Activated T-cell treated with anti-CD3 and anti-CD28 coated beads for 1 hour (primary cell): ENCODE measurements at places on chromosomes 11 and 22.

DNA sequence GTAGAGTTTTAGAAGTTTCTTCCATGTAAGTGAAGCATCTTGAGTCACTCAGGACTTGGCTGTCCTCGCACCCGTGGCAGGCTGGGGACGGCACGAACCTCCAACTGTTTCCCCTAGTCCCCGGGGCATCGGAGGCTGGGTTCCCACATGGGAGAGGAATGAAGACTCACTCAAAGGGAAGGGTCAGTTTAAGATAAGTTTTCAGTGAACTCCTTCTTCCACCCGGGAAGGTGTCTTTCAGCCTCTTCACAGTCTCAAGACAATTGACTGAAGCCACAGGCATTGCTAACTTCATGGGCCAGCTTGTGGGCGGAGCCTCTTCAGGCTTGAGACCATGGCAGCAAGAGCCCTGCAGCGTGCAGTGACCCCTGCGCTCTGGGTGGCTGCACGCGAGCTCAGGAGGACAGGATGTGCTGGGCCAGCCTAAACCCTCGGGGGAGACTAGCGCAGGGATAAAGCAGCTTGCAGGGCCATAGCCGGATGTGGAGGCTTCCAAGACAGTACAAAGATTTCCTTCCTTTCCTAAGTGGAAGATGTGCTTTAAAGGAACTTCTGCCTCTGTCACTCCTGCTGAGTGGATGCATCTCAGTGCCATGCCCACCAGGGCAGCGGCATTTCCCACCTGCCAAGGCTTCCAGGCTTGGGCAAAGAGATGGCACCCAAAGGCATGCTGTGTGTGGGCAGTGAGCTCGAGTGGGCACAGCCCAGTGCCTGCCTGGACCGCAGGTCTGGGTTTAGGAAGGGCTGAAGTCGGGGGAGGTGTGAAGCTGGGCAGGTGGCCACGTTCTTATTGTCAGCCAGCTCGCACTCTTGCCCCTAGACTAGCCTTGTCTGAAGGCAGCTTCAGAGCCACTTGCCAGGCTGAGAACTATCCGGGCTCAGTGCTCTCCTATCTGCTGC is 32.9 kb downstream of the PPIL2 start:
- DNase-seq, result no peak

DNA sequence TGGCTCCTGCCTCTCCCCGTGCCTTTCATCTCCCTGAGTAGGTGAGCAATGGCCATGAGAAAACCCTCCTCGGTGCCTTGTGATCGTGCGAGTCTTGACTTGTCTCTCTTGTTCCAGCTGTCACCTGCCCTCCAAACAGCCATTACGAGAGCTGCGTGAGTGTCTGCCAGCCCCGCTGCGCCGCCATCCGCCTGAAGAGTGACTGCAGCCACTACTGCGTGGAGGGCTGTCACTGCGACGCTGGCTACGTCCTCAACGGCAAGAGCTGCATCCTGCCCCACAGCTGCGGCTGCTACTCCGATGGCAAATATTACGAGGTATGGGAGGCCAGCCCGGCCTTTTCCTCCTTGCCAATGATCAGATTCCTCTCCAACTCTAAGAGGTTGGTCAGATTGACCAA is 51.7 kb downstream of the TECTA start:
- no peak for DNase-seq

DNA sequence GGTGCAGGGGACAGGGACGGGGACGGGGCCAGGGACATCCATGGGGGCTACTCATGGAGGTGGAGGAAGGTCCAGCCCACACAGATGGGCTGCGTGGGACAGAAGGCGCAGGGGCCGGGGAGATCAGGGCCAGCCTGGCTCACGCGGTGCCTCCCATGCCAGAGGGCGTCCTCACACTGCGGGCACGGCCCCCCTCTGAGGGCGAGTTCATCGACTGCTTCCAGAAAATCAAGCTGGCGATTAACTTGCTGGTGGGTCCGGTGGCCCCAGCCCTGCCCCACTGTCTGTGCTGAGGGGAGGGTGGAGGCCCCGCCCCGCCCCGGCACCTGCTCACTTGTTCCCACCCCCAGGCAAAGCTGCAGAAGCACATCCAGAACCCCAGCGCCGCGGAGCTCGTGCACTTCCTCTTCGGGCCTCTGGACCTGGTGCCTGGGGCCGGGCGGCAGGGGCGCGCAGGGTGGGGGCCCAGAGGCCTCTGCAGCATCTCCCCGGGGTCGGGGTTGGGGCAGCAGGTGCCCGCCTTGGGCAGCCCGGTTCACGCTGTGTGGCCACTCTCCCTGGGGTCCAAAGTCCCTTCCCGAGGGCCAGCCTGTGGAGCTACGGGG is 15.8 kb downstream of the EPS8L2 start:
- peak; percentile 51 for DNase-seq

- no peak for DNase-seq
These were observed 18.8 kb downstream of the GRAMD1B start for GRCh38 chr11:123448823-123449222.

DNA sequence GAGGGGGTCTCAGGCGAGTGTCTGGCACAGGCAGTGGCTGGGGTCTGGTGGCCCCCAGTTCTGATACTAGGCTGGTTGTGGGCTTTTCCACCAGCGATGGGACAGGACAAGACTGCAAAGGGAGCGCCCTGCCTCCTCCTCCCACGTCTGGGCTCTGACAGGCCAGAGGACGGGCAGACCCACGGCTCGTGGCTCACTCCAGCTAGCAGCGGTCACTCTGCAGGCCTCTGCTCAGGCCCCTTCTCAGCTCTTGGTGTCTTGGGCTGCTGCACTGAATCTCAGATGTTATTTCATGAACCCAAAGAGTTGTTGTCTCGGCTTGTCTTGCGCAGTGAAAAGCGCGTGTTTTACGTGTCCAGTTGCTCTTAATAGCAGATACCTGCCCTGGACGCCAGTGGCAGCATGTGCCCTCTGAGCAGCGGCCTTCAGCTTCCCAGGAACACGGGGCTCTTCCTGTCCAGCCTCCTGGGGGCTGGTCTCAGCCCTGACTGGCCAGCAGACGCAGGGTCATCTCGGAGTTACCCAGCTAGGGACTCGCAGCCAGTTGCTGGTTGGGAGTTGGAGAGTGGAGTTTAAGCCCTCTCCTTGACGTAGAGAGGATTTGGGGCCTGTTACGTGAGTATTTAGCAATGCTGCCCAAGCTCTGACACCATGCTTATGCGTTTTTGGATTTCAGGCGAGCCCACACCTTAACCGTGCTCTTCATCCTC is 9.6 kb downstream of the PTDSS2 start:
- DNase-seq, result no peak

- peak; percentile 69 for DNase-seq
These were observed 154.9 kb upstream of the NAV2 start for GRCh38 chr11:19557720-19558140.

GRCh38 chr11:76074148-76075095 is 131.9 kb downstream of the WNT11 start:
- no peak for DNase-seq

- no peak for DNase-seq
These were observed 18.0 kb downstream of the LSP1 start for GRCh38 chr11:1870721-1871466.

GRCh38 chr11:2133241-2134021 is 5.8 kb downstream of the IGF2 start:
- DNase-seq, result no peak

DNA sequence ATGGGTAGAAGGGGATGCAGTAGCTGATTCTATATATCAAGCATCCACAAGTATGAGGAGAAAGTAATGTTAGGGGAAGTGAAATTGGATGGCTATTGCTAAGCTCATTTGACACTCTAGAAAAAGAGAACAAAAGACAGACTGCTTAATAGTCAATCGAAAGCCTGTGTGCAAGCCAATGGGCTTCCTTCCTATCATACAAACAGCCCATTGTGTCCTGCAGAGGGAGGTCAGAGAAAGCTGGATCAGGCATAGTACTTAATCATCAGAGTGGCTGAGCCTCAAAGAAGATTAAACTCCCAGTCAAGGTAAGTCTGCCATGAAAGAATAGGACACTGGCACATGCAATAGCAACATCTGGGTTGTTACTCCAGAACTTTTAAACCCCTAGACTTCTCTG is 50.9 kb upstream of the PGR start:
- DNase-seq, result no peak

GRCh38 chr11:28284196-28284595 is 176.0 kb downstream of the METTL15 start:
- DNase-seq, result no peak

GRCh38 chr11:87006035-87006434 is 31.7 kb upstream of the TMEM135 start:
- no peak for DNase-seq

DNA sequence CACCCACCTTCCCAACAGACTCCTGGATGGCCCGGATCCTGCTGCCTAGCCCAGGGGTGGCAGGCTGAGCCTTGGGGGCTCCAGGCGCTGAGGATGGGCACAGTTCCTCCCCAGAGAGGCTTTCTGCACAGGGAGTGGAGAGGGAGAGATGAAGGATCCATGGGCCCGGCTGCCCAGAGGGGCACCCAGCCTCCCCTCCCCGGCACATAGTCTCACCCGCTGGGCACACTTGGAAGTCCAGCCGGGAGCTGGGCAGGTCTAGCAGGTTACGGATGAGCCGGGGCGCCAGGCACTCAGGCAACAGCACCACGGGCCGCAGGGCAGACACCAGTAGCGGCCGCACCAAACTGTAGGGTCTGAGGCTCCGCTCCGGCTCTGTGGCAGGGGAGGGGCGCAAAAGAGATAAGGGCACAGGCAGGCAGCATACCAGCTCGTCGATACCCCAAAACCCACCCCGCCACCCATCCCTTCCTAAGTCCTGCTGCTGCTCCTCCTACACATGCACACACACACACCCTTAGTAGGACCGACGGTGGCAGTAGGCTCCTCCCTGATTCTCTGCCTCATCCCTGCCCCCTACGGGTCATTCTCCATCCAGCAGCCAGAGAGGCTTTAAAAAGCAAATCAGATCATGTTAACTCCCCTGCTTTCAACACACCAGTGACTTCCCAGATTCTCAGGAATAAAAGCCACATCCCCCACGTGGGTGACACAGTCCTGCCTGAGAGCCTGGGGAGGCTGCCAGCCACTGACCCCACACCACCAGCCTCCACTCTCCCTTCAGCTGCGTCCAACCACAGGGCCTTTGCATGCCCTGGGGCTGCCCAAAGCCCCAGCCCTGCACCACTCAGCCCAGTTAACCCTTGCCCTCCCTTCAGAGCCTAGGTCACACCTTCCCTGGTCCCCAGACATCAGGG is 6.5 kb upstream of the MFNG start:
- peak; percentile 45 for DNase-seq

GRCh38 chr22:43449831-43450225 is 38.0 kb downstream of the MPPED1 start:
- no peak for DNase-seq

DNA sequence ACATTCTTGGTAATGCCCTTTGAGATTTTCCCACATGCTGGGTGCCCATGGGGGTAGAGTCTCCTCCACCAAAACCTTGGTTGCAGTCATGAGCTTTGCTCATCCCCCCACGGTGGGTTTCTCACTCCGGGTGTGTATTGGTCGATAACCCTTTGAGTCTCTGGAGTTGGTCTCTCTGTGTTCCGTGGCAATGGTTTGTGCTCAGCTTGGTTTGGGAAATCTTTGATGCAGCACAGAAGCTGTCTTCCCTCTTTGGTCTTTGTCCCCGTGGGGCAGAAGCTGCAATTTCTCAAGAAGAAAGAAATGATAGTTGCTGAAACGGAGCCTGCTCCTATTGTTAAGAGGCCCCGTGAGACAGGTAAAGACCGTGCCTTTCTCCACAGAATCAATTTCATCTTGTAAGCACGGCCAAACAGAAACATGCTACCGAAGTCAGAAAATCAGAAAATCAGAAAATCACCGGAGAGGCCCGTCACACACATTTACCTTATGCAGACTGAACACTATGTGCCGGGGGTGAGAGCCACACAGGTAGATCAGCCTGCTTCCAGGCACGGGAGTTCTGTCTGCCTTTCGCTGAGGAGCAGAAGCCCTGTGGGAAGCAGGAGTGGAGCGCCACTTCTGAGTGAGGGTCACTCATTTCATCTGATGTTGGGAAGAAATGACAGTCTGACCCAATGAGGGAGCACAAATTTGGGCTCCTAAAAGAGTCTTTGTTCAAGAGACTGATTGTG is 186.1 kb downstream of the TBC1D22A start:
- DNase-seq, result no peak
